ENCODE measurements at places on chromosomes 6 and 20. TPM values are rescaled to one million over a fixed set of nuclear protein-coding genes. Genes with fewer than 3 reads are reported as not detected.

DNA sequence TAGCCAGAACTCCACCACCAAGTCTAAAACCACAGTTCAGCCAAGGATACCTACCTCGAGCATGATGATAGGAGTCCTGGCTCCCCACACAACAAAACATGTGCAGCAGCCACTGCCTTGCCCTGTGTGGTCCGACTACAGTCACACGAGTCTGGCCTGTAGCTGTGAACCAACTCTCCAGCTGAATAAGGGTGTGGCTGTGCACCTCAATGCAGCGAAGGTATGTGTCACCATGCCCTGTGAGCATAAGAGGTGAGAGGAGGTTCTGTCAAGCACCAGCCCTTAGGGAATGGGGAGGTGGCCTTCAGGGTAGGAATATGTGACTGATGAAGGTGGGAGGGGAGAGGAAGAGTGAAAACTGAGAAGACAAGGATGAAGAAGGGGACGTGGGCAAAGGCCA lies 16.7 kb upstream of the KHDC1L start:
- DNase-seq, result no peak

- DNase-seq, result no peak
Measured at GRCh38 chr20:32010101-32010500, at the start of gene CCM2L. Gene CCM2L, plus strand, starts transcription at chr20:32010438. Its CDS starts 17 bp downstream, at chr20:32010455.

DNA sequence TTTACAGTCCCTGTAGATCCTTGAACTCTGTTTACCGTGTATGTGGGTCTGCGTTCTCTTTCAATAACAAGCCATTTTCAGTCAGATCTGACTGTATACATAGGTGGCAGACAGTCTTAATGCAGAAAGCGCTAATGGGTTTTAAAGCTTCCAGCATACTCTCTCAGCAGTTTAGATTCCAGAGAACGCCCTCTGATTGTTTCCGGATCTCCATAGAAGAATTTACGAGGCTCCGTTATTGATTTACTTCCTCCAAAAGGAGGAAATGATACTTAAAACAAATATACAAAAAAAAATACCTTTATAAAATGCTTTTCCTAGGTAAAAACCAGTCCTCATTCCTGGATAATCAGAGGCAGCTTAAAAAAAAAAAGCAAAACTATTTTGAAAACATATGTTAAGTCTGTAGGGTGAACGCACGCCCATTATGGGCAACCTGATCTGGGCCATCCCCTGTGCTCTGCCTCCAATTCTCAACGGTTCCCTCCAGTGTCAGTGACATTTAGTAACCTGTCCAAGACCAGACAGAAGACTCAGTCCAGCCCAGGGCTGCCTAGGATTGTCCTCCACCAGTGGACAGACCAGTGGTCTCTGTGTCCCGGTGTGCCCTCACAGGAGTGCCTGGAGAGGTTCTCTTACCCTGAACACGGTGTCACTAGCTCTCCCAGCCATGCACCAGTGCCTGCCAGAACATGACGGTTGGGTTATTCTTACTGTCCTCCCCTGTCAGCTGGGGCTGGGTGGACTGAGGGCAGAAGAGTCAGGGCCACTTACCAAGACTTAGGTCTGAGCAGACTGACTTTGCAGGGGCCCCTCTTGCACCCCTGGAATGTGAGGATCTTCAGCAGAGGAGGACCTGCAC lies 217.3 kb downstream of the ARID1B start:
- no peak for DNase-seq

- DNase-seq, result no peak
Measured at GRCh38 chr20:652615-653109, 338 bp downstream of the SRXN1 start.

GRCh38 chr20:39233755-39234154 lies 271.6 kb downstream of the DHX35 start:
- no peak for DNase-seq

DNA sequence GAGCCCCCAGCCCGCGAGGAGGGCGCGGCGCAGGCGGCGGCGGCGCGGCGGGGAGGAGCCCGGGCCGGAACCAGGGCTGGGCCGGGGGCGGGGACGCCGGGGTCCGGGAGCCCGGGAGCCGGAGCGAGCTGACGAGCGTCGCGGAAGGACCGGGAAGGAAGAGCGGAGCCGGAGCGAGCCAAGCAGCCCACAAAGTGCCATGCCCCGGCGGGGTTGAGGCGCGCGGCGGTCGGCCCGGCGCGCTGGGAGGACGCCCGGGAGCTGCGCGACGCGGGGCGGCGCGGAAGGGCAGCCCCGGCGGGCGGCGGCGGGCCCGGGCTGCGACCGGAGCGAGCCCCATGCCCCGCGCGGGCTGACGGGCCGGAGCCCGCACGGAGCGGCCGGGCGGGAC lies 289 bp downstream of the FOXP4 start:
- no peak for DNase-seq

DNA sequence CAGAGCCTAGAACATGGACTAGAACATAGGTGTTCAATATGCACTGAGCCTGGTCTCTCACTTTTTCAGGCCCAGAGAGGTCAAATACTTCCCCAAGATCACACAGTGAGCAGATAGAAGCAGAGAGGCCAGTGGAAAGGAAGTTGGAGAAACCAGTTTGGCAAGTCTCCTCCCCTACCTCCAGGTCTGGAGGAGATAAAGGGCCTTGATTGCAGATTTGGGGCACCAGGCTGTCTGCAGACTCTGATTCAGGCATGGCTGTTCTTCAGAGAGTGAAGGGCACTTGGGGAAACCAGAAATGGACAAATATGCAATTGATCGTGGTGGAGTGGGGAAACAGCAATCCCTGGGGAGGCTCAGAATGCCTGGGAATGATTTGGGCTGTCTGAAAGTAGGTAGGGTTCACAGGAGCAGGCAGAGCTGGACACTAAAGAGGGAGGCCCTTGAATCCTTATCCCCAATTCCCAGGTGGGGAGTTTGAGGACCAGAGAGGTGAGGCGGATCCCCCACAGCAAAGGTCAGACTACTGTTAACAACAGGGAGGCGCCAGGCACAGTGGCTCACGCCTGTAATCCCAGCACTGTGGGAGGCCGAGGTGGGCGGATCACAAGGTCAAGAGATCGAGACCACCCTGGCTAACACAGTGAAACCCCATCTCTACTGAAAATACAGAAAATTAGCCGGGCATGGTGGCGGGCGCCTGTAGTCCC lies 2.3 kb downstream of the PEDS1 start:
- no peak for DNase-seq

GRCh38 chr6:14645841-14646240 lies 528.3 kb downstream of the CD83 start:
- no peak for DNase-seq

DNA sequence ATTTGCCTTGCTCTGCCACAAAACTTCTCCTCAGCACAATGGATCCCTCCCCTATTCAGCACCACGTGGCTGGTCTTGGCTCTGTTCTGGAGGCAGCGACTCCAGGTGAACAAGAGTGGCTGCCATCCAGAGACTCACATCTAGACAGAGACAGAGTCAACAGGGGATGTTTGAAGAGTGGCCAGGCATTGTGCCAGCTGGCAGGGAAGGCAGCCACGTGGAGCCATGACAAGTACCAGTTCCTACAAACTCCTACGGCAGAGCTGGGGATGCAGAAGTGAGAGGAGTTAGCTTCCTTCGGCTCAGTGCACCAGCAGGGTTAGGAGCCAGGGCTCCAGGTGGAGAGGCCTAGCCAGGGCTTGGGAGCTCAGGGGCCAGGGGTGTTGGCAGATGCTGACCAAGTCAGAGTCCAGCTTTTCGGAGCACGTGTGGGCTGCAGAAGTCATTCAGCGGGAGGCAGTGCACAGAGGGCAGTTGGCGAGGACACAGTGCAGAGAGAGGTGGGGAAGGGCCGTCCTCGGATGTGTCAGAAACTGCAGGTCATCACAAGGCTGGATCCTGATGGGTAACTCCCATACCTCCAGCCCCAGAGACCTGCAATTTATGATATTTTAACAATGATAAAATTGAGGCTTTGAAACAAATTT lies 171.7 kb upstream of the PDE10A start:
- peak; percentile 74 for DNase-seq

DNA sequence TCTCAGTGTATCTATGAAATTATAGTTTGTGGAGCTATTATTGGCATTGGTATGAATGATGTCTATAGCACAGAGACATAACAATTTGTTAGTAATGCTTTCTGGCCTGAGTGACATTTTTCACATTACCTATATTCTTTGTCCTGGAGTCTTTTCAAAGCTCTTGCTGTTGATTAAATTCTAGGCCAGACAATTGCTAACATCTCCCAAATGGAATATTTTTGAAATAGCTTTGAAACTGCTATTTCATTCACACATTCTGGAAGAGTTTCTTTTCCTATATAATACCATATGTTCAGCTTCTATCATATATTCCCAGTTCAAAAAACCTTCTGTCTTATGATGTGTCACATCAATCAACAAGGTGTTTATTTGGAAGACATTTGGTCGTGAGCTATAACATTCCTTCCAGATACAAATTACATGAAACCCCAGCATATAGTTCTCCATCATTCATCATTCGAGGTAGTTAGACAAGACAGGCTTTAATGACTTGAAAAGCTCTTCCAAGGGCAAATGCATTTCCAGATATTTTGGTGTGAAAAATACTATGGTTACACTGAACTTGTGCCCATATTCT lies 452.8 kb downstream of the KHDRBS2 start:
- DNase-seq, result no peak

GRCh38 chr20:41317546-41318270 lies at the start of gene ZHX3:
Gene ZHX3, minus strand, starts transcription at chr20:41317731. Its CDS starts 112,815 bp downstream, at chr20:41204916.
- peak; percentile 100 for DNase-seq

DNA sequence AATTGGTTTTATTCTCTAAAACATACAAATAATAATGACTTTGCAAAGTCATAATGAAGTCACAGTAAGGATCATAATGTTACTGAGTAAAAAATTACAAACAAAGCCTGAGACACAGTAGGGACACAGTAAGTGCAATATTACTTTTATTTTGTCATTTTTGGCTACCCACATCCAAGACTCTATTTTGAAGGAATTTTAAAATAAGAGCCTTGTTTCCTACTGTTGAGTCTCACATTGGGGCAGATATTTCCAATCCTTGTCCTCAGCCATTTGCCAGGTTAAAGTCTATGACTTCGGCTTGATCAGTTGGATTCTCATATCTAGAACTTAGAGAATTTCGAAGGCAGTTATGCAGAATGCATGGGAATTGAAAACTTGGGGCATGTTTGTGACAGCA lies 10.8 kb upstream of the RHAG start:
- no peak for DNase-seq

- no peak for DNase-seq
Measured at GRCh38 chr6:3671382-3671781, 80.1 kb downstream of the PXDC1 start.

DNA sequence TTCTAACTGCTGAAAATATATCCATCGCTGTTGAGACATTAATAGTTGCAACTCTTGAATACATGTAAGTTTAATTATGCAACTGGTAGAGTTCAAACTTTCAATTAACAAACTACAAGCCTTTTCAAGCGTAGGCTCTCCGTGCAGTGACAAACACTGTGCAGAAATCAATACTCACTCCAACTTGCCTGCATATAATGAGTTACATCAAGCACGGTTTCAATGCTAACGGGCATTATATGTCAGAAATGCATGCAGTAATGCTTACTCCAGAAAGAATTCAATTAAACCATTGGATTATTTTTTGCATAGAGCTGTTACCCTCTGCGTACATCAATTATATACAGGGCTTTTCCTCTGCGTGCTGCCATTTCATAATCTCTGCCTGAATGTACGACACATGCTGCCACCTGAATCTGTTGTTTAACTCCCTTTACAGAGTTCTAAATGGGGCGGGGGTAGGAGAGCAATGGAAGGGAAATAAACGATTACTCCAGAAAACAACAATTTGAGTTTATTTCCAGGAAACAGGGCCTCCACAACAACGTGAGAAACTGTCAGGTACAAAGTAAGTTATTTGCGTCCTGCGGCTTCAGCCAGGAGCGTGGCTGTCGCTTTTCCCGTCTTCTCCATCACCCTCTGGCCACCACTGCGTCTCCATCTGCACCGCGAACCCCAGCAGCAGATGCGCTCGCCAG lies 1.8 kb downstream of the PTPRK start:
- no peak for DNase-seq

DNA sequence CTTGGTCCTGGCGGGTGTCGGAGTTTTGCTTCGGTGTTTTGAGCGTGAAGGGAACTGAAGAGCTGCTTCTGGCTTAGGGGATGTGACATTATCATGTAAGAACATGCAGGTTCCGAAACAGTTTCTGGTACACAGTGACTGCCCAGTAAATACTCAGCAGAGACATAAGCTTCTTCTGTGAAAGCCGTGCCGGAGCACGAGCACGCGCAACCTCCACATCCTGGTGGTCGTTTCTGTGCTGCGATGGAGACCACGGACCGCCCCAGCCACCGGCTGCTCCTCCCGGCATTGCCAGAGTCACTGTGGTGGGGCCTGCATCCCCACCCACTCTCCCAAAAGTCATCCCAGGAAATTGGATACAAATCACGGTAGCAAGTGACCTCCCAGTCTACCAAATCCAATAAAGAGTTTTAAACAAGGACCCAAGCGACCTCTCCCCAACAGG lies 18.7 kb downstream of the KIF25 start:
- DNase-seq, result no peak

- no peak for DNase-seq
Measured at GRCh38 chr6:156617376-156617775, 159.8 kb upstream of the ARID1B start.

DNA sequence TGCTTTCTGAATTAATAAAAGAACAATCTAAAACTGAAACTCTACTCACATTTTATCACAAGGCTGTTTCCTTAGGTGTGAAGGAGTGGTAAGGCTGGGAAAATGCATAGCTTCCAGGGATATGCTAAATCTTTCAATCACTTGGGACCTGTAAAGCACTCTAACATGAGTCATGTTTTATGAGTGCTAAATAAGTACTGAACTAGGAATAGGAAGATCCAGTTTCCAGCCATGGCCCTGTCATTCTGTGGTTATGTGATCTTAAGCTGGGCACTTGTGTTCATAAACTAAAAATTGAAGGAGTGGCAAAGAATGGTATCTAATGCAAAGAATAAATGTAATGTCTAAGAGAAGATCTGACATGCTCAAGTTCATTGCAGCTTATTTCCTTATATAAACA lies 6.1 kb upstream of the TMEM200A start:
- no peak for DNase-seq

DNA sequence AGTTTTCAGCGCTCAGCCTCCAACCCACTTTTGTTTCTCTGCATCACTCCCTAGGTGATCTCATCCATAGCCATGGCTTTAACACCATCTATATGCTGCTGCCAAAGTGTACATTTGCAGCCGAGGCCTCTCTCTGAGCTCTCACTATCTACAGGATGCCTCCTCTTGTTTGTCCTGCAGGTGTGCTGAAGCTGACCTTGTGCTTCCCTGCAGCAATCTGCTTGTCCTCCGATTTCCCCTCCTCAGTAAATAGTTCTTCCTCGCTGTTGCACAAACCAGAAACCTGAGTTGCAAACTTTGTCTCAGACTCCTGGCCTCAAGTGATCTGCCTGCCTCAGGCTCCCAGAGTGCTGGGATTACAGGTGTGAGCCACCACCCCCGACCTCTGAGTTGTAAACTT lies 3.7 kb upstream of the TXNDC5 start:
- DNase-seq, result no peak

Gene SIGLEC1
- 0.82 TPM for total RNA-seq

Gene DEFB129
- total RNA-seq, result not detected

Gene DNAH8
- total RNA-seq, result 0.09 TPM

Gene IL17A
- not detected for total RNA-seq

Gene PPP1R11
- 15.2 TPM for total RNA-seq

Gene TGM3
- 0.27 TPM for total RNA-seq

Gene EHMT2
- total RNA-seq, result 65.1 TPM

Gene COL12A1
- 42.9 TPM for total RNA-seq

Gene DEFB116
- total RNA-seq, result not detected

Gene RAMACL
- total RNA-seq, result 3.5 TPM
